Cerebellum (tissue), 4 donors: ENCODE measurements at places on chromosomes 6 and 20. TPM values are rescaled to one million over a fixed set of nuclear protein-coding genes. Genes with fewer than 3 reads are reported as not detected.

TRIM15 gene
- not detected for total RNA-seq

PHACTR3 gene
- total RNA-seq: 20.1 TPM

SIGLEC1 gene
- total RNA-seq: 0.82 TPM

E2F1 gene
- total RNA-seq: 5.9 TPM
